Stimulated activated CD4-positive, alpha-beta T cell treated with anti-CD3 and anti-CD28 coated beads, TNF-alpha, amount 100 ng/mL, for 24 hours (primary cell): ENCODE measurements at places on chromosomes 3 and 15.

DNA sequence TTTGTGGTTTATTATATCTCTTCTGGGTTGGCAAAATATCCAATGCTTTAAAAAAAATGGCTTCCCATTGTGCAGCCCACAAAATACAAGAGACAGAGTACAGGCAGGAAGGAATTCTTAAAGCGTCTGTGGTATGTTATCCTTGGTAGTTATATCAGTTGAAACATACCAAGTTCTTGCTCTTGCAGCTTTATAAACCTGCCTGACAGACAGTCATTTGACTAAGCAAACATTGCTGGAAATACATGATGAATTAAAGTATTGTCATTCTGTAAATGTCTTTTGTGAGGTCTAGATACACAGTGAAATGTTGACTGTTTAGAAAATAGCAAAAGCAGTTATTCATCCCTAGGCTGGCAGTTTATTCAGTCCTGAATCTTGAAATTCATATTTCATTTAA, 44.8 kb upstream of the MAP3K13 start:
- no peak for DNase-seq

- DNase-seq = no peak
Observed at GRCh38 chr3:198062068-198062465, 102.0 kb downstream of the LMLN start.

- DNase-seq = peak; percentile 37
Observed at GRCh38 chr15:68352401-68353062, 75.0 kb downstream of the FEM1B start.

- DNase-seq = no peak
Observed at GRCh38 chr3:171646357-171647133, 163.7 kb downstream of the PLD1 start.

GRCh38 chr3:100496711-100497261, 4.4 kb downstream of the TMEM45A start:
- DNase-seq = no peak
